Hepatocyte (in vitro differentiated cells): ENCODE measurements at places on chromosomes 16 and 17. TPM values are rescaled to one million over a fixed set of nuclear protein-coding genes. Genes with fewer than 3 reads are reported as not detected.

DNA sequence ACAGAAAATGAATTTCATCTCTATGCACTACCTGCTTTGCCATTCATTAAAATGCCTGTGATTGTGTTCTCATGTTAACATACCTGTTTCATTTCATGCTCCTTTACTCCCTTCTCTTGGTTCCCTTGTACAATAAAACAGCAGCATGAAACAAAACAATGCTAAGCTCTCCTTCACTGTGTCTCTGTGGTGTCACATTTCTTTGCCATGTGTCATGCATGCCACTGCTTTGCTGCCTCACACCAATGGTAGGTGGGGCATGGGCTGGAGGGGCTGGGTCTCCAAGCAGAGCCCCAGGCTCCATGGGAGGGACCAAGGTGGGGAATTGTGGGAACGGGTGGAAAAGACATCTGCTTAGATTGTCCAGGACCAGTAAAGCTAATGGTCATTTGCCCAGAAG lies 83.6 kb downstream of the RGS9 start:
- no peaks in the 10 kb centered on the region for H3K4me1 ChIP-seq
- no peaks in the 10 kb centered on the region for H3K27me3 ChIP-seq
- DNase-seq, result no peak
- no peak overlapping the region for H3K27ac ChIP-seq

Gene TMEM114
- polyA plus RNA-seq, result not detected in 2 replicates

DNA sequence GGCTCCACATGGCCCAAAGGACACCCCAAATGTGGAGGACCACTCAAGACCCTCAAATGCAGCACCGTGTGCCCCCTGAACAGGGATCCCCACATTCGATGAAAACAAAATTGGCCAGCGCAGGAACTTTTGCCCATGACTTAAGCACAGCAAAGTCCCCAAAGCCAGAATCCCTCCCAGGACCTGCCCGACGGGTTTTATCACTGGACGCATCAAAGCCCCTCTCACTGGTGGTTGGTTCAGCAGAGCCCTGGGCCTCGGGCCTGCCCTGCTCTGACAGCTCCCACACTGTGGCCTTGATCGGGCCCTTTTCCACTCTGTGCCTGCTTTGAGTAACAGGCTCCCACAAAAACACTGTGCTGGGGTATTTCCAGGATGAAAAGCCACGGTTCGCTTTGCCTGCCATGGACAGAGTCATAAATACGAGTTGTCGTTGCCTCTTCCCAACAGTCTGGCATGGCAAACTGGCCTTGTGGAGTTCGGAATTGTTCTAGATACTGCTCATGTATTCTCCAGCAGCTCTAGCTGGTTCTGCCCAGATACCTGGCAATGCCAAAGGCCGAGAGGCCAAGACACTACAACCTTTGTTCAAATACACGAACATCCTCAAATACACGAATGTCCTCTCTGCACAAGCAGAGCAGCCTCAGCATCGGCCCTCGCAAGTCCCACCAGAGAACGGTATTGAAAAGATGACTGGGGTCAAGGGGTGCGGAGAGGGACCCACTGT lies 46.4 kb downstream of the TBC1D16 start:
- peak overlapping the region; percentile 89 for H3K27ac ChIP-seq
- no peaks in the 10 kb centered on the region for H3K36me3 ChIP-seq
- peaks cover 76% of the 10 kb centered on the region for H3K4me1 ChIP-seq
- DNase-seq, result no peak
- H3K27me3 ChIP-seq, result no peaks in the 10 kb centered on the region

GRCh38 chr17:28763137-28763799 lies 19.5 kb downstream of the TRAF4 start:
- H3K4me3 ChIP-seq, result no peak overlapping the region
- no peak for DNase-seq
- no peaks in the 10 kb centered on the region for H3K27me3 ChIP-seq

Gene SP6
- polyA plus RNA-seq, result 1.3 and 1.7 TPM in 2 replicates

GRCh38 chr17:59826706-59827453 lies 65.9 kb downstream of the TUBD1 start:
- DNase-seq, result no peak
- H3K27ac ChIP-seq, result peak overlapping the region; percentile 90
- H3K4me1 ChIP-seq, result peaks cover 31% of the 10 kb centered on the region
